ENCODE measurements at places on chromosomes 3 and 15.

GRCh38 chr3:29438580-29438979 is 157.7 kb downstream of the RBMS3 start:
- DNase-seq: no peak

GRCh38 chr3:172354931-172355499 is 93.2 kb downstream of the GHSR start:
- DNase-seq: no peak

DNA sequence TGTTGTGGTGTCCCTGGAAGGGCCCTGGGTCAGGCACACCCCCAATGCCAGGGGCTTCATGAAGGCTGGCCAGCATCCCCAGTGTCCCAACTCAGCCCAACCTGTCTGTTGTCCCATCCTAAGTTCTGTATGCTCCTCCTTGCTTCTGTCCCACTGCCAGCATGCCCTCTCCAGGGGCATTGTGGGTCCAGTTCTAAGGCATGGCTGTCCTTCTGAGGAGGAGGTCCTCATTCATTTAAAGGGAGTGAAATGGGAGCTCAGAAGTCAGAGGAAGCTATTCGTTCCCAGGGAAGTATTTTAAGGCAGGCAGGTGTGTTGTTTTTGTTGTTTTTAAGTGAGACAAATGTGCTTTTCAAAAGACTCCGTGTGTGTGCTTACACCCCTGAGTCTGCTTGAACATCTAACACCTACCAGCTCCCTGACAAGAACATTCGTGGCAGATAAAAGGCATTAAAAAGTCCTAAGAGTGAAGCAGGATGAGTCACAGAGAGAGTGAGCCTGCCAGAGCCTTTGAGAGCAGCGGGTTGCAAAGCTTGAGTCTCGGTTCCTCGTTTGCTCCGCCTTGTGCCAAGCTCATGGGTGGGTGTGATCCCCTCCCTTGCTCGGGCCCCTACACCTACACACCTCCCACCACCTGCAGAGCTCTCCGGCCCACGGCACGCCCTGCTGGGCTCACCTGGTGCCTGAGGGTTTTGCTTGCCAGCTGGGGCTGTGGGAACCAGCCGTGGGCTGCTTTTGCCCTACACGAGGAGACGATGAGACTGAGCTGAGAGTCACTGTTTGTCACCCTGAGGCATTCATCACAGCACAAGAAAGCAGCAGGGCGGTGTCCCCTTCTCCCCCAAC is 183.4 kb upstream of the TOPAZ1 start:
- DNase-seq: no peak

DNA sequence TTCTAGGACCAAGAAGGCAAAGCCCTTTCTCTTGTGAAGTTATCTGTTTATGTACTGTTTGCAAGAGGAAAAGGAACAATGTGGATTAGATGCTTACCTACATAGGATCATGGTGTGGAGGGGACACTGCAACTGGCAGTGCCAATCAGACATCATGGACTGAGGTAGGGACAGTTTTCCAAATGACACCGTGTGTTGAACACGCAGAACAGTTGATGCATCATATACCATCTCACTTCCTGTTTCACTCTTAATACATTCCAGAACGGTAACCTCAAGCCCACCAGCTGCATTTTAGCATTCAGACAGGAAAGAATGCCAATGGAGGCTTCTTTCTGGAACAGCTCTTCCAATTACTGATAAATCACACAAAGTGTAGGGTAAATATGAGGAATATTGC is 397.7 kb upstream of the LMCD1 start:
- no peak for DNase-seq

GRCh38 chr15:67240235-67241131 is 14.0 kb downstream of the AAGAB start:
- peak; percentile 47 for DNase-seq

- no peak for DNase-seq
These were observed 200.0 kb upstream of the UBE2E2 start for GRCh38 chr3:23002836-23003732.

DNA sequence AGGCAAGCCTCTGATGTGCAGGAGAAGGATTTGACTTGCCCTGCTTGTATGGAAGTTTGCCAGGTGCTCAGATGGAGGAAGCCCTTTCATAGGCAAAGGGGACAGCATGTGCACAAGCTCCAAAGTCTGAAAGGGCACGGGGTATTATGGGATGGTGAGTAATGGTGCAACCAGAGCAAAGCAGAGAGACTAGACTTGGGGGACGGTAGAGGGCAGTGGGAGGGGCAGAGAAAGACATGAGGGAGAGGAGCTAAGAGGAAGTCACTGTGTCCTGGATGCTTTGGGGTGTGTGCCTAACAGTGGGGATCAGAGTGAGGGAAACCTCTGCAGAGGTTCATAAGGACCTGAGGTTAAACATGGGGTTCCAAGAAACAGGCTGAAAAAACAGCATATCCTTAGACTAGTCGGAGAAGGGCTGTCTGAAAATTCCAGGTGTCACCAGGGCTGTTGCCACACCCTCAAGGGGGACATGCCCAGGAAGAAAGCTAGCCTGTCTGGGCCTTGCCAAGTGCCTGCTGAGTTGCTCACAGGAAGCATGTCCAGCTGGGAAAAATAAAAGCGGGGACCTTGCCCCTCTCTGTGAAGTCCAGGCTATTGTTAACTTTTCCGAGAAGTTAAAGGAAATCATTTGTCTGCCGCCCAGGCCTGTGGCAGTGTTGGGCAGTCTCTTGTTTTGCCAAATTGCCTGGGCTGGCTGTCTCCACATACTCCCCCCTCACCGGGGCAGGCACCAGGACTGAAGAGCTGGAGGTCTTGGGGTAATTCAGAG is 47.1 kb downstream of the HRH1 start:
- DNase-seq: no peak

- no peak for DNase-seq
These were observed 123.3 kb upstream of the PLXNA1 start for GRCh38 chr3:126859415-126860246.

- no peak for DNase-seq
These were observed 55.9 kb downstream of the SQOR start for GRCh38 chr15:45690581-45691260.

- DNase-seq: no peak
These were observed 56.9 kb downstream of the TTBK2 start for GRCh38 chr15:42863572-42864239.

- DNase-seq: no peak
These were observed 368.2 kb downstream of the GABRG3 start for GRCh38 chr15:27339138-27339537.

- DNase-seq: no peak
These were observed 21.6 kb downstream of the ADAMTS9 start for GRCh38 chr3:64666171-64666588.

DNA sequence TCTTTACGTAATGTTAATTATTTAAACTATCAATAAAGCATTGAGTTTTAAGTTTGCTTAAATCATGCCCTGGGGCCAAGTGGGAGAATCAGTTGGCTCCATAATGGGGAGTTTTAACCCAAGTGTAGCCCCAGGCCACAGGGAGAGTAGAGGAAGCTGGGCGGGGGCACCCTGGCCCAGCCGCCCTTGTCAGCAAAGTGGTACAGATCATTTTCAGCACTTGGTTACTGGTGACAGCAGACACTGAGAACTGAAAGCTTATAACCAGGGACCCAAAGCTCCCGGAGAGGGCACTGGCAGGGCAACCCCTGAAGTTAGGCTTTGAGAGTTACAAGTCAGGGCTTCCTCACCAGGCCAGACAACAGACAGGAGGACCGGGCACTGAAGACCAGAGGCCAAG is 90.6 kb downstream of the SEMA5B start:
- no peak for DNase-seq

Data from OCI-M1 (cell line).